ENCODE measurements at places on chromosomes 1 and 21.

DNA sequence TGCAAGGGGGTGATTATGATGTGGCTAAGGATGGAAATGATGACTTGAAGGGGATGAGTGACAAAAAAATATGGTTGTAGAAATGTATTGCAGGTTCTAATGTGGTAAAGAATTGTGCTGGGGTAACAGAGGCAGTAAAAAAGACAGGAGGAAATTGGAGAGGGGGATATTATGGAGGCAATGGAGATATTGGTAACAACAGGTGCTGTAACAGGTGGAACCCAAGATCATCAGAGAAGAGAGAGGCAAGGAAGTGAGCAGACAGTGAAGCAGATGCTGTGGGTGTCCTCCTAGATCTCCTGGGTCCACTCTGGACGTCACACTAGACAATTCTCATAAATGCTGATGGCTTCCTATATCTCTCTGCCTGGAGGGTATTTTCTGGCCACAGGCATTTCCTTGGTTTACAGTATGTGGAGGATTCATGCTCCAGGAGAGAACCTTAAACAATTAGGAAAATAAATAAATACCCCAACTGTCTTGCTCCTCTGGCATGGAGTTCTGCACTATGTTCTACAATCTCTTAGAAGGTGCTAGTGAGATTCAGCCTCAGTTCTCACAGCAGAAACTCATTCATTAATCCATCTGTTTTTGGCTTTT, 620.3 kb upstream of the PLXNA2 start:
- no peak for DNase-seq

DNA sequence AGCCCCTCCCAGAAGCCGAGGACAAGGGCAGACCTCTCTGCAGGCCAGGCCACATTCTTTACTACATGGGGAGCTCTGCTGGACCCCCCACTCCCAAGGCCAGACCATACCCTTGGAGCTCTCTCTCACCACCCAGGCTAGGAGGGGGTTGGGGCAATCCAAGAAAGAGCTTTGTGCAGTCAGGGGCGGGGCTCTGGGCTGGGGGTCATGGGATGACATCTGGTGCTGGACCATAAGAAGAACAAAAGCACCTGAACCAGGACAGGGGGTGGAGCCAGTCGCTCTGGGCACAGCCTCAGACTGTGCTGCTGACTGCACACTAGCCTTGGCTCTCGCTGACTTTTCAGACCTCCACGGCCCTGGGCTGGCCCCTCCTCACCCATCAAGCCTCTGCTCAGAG, 23.1 kb upstream of the AJAP1 start:
- DNase-seq, result no peak

GRCh38 chr1:162281426-162281825, 95.2 kb downstream of the SPATA46 start:
- DNase-seq, result no peak

- DNase-seq, result peak; percentile 55
These were observed 24.8 kb upstream of the ELOA start for GRCh38 chr1:23718482-23718881.

GRCh38 chr1:177975588-177976495, 6.0 kb upstream of the SEC16B start:
- peak; percentile 89 for DNase-seq

GRCh38 chr1:178470411-178470960, 26.3 kb downstream of the CLEC20A start:
- DNase-seq, result no peak

DNA sequence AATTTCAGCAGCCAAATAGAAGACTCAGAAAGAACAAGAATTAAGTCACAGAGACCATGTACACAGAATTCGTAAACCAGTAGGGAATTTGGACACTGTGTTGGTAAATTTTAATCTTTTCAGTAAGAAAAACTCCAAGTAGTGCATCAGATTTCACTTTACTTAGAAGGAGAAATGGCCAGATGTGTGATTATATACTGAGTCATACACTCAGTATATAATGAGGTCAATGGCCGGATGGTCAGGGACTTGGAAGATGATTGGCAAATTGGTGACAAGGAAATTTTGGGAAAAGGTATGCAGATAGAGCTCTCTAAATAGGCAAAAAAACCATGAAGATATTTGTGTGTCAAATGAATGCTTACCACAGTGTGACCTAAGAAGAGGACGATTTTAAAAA, 399.8 kb upstream of the LRRC7 start:
- no peak for DNase-seq

DNA sequence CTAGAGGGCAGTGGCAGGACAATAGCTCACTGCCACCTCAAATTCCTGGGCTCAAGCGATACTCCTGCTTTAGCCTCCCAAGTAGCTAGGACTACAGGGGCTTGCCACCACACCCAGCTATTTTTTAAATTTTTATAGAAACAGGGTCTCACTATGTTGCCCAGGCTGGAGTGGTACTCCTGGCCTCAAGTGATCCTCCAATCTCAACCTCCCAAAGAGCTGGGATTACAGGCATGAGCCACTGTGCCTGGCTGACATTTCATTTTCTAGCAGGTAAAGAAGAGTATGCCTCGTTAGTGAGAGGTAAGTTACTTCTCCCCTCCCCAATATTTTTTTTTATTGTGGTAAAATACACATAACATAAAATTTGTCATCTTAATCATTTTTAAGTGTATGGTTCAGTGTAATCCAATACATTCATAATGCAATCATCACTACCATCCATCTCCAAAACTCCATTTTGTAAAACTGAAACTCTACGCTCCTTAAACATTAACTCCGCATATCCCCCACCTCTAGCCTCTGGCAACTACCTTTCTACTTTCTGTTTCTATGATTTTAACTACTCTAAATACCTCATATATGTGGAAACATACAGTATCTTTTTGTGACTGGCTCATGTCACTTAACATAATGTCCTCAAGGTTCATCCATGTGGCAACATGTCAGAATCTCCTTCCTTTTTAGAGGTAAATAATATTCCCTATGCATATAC, 22.4 kb downstream of the ZZZ3 start:
- no peak for DNase-seq

- DNase-seq, result no peak
These were observed 439.4 kb downstream of the PTPRU start for GRCh38 chr1:29675481-29676263.

GRCh38 chr1:41936107-41936506, 17.4 kb upstream of the HIVEP3 start:
- peak; percentile 79 for DNase-seq

- DNase-seq, result no peak
These were observed 18.7 kb upstream of the PLA2G2E start for GRCh38 chr1:19942088-19942487.

DNA sequence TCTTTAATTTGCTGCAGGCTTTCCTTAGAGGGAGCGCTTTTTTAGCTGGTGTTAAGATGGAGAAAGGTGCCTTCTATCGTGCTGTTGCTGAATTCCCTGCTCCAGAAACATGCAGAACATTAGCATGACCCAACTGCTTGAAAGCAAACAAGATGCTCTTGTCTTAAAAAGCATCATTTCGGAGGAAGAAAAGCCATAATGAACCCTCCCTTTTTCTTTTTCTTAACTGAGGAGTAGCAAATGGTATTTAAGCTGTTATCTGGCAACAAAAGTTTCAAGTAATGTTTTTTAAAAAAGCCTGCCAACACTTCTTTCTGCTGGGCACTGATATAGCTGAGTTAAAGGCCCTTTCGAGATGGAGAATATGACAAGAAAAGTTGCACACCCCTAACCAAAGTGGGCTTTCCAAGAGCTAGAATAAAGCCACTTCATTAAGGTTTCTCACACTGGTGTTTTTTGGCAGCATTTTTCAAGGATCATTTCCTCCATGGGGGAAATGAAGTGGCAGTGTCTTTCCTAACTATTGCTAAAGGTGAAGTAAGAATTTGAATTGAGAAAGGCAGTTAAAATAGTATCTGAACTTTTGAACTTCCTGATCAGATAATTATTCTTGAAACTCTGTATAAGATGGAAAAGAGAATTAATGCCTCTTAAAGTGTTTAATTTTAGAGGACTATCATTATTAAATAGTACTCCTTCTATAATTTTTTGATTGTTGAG, 38.8 kb downstream of the ST6GALNAC5 start:
- DNase-seq, result no peak

DNA sequence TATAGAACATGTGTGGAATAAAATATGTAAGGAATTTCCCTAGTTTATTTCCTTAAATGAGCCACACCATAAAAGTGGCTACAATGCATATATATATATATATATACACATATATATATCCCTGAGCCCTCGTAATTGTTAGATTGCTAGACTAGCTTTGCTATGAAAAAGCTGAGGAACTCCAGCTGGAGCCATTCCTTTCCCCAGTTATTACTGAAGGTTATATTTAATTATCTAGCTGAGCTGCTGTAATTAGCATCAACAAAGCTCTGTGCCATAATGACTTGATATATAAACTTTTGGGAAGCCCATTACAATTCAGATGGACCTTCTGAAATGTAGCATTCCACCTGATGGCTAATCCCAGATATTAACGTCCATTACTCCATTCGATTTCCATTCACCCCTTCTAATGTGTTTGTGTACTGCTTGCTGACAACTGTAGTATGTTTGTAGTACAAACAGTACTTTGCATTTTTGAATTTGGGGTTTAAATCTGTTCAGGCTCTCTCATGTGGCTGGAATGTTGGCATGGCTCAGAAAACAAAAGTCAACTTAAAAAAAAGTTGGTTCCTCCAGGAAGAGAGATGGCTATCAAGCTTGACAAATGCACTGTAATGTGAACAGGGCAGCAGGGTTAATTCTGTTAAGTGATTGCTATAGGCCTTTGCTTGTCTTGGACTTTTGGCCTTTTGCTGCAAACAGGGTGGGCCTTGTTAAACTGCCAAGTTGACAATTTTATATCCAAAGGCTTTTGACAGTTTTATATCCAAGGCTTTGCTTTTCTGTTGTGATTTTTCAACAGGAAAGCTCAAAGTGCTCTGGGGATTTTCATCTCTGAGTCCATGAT, 170.0 kb downstream of the LTN1 start:
- DNase-seq, result peak; percentile 62

DNA sequence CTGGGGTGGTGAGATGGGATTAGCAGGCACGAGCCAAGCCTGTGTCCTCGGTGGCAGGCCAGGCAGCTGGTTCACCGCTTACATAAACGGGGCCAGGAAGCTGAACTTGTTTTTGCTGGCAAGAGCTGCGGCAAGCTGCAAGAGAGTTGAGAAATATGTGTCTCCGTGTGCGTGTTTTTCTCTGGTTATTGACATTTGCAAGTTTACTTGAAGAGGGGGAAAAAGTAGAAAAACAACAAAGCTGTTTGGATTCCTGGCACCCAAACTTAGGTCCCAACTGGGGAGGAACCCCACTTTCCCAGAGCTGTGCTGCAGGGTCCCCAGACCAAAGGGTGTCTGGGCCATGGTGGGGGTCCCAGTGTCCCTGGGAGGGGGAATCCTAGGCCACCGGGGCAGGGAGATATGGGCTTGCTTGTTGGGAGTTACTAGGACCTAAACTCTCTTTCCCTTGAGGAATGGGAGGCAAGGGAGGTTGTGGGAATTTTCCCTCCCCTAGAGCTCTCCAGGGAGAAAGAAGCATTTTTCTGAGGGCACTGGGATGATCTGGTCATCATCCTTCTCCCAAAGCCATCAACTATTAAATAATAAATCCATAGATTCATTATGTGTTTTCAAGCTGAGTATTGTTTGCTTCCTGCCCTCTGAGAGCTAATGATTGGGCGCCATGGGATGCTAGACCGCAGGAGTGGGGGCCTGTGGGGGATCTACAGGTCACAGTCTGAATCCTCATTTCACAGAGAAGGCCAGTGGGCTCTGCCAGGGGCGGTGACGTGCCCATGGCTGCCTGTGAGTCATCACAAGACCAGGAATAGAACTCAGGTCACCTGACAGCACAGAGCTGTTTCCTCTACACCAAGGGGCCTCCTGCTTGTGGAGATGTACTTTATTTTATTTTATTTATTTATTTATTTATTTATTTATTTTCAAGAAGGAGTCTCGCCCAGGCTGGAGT, 14.8 kb downstream of the IL6R start:
- peak; percentile 79 for DNase-seq

- no peak for DNase-seq
These were observed 4.4 kb downstream of the PSEN2 start for GRCh38 chr1:226874579-226875425.

DNA sequence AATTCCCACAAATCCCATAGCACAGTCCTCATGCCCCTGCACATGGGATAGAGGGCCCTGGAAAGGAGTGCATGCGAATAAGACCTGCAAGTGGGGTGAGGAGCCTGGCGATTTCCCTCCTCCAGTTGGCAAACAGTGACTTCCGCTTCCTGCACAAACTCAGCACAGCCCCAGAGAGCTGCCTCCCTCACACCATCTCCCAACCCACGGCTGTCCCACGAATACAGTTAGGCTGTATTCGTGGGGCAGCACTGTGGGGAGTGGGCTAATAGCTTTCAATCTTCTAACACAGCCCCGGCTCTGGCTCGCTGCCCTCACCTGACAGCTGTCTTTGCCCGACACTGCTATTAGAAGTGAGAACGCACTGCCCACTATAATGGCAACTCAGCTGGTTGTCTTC, 28.2 kb upstream of the CNTN2 start:
- DNase-seq, result no peak

DNA sequence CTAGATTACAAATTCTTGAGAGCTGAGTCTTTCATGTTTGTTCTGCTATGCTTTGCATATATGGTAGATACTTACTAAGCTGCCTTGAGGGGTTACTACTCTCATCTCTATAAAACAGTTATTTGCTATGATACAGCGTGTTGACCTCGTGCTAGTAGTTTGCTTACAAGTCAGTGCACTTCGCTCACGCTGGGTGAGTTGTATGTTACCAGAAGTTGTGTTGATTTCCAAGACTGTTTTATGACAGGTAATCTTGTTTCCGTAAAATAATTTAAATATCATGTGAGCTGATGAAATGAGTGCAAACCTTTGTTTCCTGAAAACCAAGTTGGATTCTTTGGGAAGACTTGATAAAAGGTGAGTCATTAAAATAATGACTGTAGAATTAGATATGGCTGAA, 7.3 kb downstream of the MRPS6 start:
- no peak for DNase-seq

DNA sequence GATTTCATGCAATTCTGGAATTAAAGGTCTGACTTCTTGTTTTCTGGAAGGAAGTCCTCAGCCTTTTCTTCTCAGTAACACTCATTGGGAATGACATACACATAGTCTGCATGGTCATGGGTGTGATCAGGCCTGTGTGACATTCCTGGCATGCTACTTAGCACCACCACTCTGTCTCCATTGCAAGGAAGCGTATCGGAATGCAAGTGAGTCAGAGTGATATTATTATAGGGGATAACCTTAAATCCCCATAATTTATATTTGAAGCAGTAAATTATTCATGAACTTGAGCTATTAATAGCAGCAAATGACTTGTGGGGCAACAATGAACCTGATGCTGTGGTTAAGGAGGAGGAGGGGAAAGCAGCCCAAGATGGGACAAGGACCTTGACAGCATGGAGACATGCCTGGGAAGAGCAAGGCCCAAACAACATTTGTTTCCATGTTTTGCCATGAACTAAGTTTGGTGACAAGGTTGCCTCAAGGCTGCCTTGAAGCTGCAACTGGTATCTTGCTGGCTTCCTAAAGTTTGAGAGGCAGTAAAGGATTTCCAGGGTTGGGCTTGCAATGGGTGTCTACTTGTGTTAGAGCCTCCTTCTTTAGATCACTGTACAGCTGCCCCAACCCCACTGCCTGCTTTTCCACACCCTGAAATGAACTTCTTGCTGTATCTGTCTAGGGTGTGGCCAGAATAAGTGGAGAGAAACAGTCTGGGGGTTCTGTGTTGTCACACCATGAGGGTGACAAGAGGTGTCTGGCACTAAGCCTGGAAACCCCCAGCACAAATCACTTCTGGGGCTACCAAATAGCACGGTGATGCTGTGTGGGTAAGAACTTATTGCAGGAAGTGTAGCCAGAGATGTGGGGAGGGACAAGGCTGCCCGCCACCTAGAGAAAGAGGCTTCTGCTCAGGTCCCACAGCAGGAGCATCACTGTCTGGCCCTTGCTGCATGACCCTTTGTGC, 4.6 kb downstream of the MAB21L3 start:
- DNase-seq, result peak; percentile 97

Measured in fibroblast of skin of right biceps (primary cell).